ENCODE measurements at places on chromosomes 2 and 18.

DNA sequence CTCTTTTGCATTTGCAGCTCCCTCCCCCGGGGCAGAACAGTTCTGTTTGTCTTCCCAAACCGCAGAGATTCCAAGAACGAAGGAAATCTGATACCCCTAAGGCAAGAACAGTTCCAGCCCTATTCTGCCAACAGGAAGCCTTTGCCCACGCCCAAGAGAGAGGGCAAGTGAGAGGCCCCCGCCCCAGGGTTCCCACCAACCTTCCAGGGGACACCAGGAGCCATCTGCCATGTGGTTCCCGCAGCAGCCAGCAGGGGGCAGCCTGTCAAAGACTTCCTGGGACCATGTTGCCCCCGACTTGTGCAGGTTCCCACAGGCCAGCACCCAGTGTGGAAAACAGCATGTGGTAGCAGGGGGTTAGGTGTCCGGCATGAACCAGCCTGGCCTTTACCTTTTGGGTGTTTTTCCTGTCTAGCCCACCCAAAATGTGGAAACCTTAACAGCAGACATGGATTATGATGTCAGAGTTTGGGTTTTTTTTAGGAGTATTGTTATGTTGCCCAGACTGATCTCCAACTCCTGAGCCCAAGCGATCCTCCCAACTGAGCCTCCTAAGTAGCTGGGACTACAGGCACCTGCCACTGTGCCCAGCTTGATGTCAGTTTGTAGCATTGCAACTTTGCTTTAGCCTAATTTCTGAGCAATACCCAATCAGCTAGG lies 21.7 kb upstream of the EFHD1 start:
- DNase-seq = peak; percentile 35

DNA sequence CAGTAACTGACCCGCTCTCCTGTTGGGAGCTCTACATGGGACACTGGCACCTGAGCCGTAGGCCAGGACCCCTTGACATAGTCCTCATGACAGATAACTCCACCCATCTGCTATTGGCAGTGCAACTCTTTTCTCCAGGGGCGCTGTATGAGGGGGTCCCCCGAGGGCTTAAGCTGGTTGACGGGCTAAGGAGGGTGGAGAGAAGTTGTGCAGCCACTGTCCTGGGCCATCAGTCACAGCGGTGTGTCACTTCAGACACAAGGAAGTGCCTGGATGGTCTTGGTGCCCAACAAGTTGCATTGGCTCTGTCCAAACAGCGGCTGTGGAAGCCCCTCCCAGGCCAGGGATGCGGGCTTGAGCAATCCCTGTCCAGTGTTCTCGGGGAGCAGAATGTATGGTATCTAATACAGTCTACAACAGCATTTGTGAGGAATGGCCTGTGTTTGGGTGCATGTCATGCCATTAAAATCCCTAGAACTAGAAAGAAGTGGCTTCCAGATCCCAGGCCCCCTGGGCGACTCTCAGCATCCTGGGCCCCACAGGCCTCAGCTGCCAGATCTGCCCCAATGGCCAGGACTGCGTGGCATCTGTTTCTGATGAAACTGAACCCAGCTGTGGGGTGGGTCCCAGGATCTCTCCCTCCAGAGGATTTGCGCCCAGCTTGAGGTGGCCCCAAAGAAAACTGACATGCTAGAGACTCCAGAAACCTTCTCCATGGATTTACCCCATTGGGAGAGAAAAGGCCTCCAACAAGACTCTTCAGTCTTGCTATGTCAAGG lies 23.3 kb downstream of the TTC32 start:
- no peak for DNase-seq

- no peak for DNase-seq
Measured at GRCh38 chr2:227846831-227847230, 24.6 kb upstream of the DAW1 start.

DNA sequence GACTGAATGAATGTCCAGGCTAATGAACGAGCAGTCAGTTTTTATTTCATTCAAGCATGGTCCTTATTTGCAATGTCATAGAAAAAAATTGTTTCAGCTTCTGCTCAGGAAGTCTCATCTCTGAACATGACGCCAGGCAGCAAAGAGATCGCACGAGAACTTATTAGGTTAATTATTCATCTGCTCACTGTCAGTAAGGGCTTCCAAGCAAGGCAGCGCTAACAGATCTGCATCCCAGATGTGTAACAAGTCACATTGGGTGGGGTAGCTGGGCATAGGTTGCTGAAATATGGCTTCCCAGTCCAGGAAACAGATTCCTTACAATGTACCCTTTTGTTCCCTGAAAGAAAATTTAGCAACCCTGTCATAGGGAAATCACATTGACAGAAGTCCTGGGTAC lies 63.5 kb downstream of the ANKRD44 start:
- no peak for DNase-seq

DNA sequence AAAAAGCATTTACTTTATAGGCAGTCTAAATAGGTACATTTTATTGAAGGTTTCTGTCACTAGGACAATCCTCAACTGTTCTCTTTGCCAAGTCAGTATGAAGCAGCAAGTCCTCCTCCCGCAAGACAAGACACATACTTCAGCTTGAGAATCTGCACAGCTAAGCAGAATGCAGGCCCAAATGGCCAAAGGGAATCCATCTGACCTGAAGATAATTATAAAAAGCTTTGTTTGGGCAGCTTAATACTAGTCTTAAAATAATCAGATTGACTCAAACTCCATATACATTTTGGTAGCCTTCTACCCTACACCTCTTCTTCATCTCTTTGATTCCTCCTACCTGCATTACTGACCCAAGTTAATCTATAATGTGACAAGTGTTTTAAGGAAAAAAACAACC lies 1.8 kb downstream of the LANCL1 start:
- no peak for DNase-seq

GRCh38 chr2:238527565-238527964 lies 100.8 kb downstream of the ASB1 start:
- DNase-seq = no peak

DNA sequence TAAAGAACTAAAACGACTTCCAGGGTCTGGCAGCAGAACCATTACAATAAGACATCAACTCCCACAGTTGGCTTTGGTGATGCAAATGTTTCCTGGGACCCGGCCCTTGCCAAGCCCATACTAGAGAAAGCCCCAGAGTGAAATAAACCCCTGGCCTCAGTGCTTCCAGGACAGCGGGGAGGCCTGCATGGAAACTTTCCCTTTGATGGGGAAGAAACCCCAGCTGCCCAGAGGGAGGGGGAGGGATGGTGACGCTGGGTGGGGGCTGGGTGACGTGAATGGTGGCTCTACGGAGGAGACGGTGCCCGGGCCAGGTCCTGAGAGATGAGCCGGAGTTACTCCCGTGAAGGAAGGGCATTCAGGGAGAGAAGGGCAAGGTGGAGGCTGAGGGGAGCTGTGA lies 27.5 kb downstream of the INHBB start:
- DNase-seq = no peak

DNA sequence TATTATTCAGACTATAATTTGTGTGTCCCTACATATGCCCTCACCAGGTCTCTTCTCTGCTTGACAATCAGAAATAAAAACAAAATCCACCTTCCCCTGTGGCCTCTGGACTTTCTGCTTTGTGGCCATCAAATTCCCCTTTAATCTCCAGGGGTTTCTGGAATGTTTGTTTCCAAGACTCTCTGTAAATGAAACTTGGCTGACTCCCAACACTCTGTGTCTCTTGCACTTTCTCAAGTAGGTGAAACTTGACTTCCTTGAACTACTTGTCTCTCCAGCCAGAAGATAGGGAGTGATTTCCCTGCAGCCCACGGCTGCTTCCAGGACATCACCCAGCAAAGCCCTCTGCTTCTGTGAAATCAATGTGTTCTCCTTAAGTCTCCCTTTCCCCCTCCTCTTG lies 54.1 kb upstream of the AQP4 start:
- DNase-seq = no peak

Measured in caudate nucleus (tissue), 63 donors.